ENCODE measurements at places on chromosomes 16 and 17. TPM values are rescaled to one million over a fixed set of nuclear protein-coding genes. Genes with fewer than 3 reads are reported as not detected.
A peak's percentile ranks its signal among the peaks of the same experiment; 100 is the strongest.

OR2C1 gene
- not detected for total RNA-seq

SULT1A1 gene
- 7.1 TPM for total RNA-seq

USP43 gene
- 10.3 TPM for total RNA-seq

CETP gene
- total RNA-seq: not detected

RNF222 gene
- not detected for total RNA-seq

GDE1 gene
- total RNA-seq: 124 TPM

FADS6 gene
- not detected for total RNA-seq

DNA sequence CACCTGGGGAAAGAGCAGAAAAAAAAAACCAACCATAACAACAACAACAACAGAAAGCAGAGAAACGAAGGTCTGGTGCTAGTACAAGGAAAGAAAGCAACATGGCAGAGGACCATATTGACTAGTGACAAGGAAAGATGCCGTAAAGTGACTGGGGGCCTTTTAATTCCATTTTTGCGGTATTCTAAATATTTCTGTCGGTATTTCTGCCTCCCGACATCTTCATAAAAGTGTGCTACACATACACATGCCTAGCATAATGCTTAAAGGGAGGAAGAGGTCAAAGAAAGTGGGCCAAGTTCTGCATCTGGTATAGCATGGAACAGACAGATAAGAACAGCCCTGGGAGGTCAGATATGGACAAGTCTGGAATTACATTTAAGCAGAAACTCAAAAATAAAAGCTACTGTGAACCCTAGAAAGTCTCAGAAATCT is 19.5 kb upstream of the RNF43 start:
- DNase-seq: no peak

GRCh38 chr17:6853764-6854442 is 22.4 kb upstream of the TEKT1 start:
- peak; percentile 11 for DNase-seq

DNA sequence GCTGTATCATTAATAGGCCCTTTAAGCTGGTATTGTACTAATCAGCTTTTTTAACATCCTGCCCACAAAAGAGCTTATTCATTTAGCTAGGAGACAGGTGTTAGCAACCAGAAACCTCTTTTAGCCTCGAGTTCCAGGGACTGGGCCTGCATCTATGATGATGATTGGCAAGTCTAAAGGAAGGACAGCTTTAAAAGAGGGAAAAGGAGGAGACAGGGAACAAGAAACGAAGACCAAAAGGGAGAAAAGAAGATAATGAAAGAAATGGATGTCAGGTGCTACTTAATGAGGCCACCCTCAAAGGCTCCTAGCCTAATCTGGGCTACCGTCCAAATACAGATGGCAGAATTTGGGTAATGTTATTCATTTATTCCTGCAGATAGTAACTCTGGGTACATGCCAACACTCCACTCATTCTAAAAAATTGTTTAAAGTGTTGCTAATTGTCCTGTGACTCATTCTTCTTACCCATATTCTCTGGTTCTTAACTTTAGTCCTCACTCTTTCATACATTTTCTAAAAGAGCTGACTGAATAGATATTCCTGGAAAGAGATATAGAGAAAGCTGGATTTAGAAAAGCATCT is 18.7 kb upstream of the RFFL start:
- peak; percentile 87 for DNase-seq

DNA sequence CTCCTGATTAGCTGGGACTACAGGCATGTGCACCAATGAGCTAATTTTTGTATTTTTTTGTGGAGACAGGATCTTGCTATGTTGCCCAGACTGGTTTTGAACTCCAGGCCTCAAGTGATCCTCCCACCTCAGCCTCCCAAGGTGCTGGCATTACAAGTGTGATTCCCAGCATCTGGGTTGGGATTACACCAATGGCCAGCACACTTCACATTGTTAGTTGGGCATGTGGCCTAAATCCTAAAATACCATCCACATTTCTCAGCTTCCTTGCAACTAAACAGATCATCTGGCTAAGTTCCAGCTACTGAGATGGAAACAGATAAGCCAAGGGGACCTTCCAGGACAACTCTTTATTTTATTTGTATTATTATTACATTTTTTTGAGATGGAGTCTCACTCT is 9.9 kb downstream of the RABEP2 start:
- no peak for DNase-seq

GRCh38 chr16:31710880-31711279 is 162.7 kb upstream of the ZNF267 start:
- DNase-seq: no peak

- peak; percentile 6 for DNase-seq
Observed at GRCh38 chr16:79286646-79287423, 313.7 kb downstream of the MAF start.

- DNase-seq: peak; percentile 13
Observed at GRCh38 chr16:12330946-12331345, 354.4 kb downstream of the SNX29 start.

GRCh38 chr16:28526201-28527099 is 12.3 kb downstream of the NUPR1 start:
- no peak for DNase-seq

- no peak for DNase-seq
Observed at GRCh38 chr16:87389245-87389644, 2.9 kb upstream of the MAP1LC3B start.

- no peak for DNase-seq
Observed at GRCh38 chr17:45048795-45049563, 2.5 kb downstream of the DCAKD start.

DNA sequence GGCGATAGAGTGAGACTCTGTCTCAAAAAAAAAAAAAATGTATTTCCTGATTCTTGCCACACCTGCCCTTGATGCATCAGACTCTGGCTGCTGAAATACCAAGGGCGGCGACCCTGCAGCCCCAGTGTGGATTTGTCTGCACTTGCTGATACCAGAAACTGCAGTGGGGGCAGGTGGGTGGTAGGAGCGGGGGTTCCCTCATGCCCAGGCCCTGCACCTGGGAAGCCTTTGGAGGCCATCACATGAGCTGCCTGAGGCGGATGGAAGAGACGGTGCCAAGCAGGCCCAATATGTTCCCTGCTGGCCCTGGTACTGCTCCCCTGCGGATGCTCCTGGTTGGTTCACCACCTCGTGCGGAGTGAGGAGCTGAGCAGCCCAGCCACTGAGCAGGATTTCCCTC is 50.6 kb downstream of the MARF1 start:
- no peak for DNase-seq

DNA sequence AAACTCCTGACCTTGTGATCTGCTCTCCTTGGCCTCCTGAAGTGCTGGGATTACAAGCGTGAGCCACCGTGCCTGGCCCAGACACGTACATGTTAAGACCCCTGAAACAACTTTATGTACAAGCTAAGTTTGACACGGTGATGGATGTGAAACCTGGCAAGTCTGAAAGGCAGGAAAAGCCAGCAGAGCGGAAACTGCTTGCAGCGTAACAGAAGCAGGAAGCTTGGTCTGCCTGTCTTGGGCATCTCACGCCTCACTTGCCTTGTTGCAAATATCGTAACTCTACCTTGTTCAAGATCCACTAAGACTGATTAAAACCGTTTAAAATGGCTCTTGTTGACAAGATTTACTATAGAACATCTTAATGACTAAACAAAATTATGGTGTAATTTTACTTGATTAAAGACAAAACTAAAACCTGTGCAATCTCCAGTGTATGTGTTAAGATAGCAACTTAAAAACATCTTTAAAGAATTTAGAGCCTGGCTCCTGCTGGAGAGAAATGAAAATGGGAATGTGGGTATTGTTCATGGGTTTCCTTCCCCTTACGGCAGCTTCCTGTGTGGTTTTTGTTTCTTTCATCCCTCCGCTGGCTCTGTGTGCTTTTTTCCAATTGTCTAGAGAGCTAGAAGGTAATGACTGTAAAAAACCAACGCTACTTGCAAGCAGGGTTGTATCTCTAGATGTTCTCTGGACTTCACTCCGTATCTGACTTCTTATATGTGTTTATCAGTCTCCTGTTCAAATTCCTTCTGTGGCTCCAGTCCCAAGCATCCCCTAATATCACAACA is 477.6 kb downstream of the XYLT1 start:
- DNase-seq: no peak

- DNase-seq: no peak
Observed at GRCh38 chr17:50868140-50868438, 1.9 kb upstream of the TOB1 start.

GRCh38 chr17:16100737-16101400 is 101.2 kb downstream of the TTC19 start:
- DNase-seq: no peak

DNA sequence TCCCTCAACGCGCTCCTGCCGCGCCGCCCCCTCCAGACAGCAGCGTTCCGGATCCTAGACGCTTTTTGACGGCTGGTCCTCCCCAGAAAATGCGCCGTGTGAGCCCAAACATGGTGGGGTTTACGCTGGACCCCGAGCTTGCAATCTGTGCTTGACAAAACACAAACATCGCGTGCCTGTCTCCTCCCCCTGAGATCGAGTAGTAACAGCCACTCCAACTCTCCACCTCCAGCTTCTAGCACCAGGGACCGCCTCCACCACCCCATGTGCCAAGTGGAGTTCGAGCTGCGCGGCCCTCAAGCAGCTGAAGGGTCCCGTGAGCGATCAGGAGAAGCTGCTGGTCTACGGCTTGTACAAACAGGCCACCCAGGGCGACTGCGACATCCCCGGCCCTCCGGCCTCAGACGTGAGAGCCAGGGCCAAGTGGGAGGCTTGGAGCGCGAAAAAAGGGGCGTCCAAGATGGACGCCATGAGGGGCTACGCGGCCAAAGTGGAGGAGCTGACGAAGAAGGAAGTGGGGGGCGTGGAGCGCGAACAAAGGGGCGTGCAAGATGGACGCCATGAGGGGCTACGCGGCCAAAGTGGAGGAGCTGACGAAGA is 656 bp upstream of the GEMIN4 start:
- peak; percentile 27 for DNase-seq

DNA sequence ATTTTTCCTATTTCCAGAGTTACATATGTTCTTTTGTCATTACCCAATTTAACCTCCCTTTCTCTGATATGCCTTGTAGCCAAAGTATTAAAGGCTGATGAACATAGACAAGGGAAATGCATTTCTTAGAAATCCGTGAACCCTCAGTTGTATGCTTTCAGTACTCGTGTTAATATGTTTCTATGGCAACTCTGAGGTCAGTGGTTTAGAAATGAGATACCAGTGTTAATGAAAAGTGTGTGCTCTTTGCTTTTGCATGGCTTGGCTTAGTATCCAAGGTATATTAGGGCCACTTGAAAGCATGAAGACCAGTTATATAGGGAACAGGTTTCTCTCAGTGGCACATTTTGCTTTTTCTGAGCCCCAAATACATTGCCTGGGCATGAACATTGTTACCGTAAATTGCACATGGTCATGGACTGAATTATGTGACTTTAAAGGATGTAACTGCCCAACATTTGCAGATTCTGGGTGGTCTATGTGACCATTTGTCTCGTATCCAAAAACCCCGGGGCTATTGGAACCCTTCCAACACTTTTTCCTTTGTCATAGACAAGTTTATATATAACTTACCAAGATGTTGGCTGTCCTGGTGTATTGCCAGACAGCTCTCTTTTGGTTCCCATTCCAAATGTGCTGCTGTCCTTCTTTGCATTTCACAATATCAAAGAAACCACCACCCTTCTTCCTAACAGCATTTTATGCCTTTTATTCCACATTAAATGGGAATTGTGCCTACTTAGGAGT is 17.5 kb downstream of the ABHD15 start:
- DNase-seq: peak; percentile 73

- DNase-seq: no peak
Observed at GRCh38 chr16:70752426-70752825, 48.5 kb downstream of the VAC14 start.

- no peak for DNase-seq
Observed at GRCh38 chr16:84677849-84678248, 22.0 kb upstream of the USP10 start.

DNA sequence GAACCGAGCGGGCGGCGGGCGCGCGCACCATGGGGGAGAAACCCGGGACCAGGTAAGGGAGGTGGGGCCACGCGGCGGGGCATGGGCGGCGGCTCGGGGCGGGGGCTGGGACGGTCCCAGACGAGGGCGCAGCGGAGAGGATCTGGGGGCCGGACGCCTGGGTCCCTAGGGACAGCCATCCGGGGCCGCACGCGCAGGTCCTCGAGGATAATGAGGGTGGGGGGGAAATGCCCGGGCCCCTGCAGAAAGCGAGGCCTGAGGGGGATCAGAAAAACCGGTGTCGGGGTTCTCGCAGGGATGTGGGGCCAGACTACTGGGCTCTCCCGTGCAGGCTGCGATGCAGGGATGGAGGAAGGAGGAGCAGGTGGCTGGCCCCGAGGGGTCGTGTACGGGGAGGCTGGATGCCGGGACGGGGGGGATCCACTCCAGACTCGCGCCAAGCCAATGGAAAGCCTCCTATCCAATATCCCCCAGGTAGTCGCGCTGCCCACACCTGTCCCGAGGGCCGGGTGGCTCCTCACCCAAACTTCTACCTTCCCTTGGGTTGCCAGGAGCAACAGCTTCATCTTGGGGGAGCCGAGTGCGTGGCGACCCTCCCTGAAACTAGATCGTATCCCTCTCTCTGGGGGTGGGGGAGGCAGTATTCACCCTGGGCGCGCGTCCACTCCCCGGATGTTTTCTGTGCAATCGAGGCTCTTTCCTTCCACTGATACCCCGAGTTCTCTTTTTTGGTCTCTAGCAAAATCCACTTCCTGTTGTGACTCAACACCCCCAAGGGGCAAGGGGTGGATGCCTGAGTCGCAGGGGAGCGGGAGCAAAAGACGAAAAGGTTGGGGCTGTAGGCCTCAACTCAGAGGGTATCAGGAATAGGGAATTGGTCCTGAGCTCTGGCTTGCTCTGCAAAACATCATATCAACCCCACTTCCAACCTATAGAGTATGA is 532 bp downstream of the ARRB2 start:
- DNase-seq: no peak

GRCh38 chr16:28283798-28284577 is 8.3 kb upstream of the SBK1 start:
- DNase-seq: no peak

DNA sequence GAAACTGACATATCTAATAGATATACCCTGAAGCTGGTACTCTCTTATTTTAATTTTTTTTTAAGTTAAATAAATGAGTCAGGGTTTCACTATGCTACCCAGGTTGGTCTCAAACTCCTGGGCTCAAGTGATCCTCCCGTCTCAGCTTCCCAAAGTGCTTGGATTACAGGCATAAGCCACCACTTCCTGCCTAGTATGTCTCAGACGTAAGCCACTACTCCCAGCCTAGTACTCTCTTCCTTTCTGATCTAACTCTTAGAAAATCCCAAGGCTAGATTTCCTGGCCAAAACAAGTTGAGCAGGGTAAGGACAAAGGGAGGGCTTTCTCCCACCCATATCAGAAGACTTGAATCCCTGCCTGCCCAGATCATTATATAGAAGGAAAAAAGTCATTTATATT is 33.7 kb downstream of the HOXB1 start:
- DNase-seq: no peak

DNA sequence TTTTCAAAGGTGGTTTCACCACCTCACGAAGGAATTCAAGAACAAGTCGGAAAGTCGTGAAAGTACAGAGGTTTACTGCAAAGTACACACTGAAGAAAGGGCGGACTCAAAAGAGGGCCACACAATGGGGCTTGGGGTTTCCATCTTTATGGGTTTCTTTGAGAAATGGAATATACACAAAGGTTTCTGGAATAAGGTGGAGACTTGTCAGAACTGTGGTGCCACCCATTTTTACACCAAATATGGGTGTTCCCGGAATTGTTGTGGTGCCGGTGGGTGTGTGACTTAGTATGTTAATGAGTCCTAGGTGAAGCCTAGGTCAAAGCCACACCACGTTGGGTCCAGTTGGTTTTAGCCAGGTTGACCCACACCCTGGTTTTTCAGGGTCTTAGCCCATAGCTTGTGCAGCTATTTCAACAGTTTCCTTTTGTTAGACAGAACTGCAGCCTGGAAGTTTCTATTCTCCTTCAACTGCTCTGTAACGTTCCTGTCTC is 567 bp upstream of the GCSH start:
- no peak for DNase-seq

GRCh38 chr17:15441315-15441714 is 26.1 kb downstream of the CDRT4 start:
- no peak for DNase-seq
